GM13977 (cell line): ENCODE measurements at places on chromosomes 5 and 9.
A peak's percentile ranks its signal among the peaks of the same experiment; 100 is the strongest.

- no peak for DNase-seq
These were observed 26.6 kb upstream of the DAB2 start for GRCh38 chr5:39451276-39451941.

GRCh38 chr5:1670351-1670750 lies 129.3 kb downstream of the MRPL36 start:
- no peak for DNase-seq

- DNase-seq, result no peak
These were observed 255.8 kb downstream of the ROR2 start for GRCh38 chr9:91694081-91694870.

DNA sequence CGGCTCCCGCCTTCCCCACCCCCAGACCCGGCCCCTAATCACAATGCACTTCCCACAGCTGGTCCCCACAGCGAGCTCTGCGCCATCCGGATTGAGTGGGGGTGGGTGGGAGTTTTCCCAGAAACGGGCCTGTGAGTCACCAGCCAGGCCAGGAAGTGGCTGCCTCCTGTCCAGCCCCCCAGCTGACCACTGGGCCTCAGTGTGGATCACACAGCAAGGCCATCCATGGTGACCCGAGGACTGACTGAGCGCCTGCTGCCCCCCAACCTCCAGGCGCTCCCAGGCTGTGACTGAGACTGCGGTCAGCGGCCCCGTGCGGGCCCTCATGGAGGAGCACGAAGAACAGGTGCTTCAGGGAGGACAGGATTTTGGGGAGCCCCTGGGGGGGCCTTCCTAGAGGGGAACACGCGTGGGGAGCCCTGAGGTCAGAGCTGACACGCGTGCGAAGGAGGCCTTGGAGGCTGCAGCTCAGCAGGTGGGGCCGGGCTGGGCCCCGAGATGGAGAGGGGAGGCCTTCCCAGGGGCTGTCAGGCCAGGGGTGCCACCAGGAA lies 48.3 kb upstream of the EGFL7 start:
- no peak for DNase-seq

DNA sequence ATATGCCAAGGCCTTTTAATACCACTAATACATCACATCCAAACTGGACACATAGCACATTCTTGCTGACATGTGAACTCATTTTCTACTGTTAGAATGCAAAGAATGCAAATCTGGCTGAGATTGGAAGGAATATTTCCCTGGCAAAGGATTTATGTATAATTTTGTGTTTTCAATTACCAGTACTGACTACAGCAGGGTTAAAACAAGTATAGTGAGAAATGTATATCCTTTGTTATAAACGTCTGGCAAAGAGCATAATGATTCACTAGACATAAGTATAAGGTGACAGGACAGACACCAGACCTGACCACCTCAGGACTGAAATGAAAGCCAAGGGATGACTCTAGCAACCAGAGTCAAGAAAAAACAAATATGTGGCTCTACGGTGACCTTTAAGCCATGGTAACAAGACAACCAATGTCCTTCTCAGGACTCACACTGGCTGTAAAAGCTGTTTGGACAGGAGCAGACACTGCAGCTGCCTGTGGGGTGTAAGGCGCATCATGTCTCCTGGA lies 95.0 kb downstream of the MRPS27 start:
- DNase-seq, result no peak

- peak; percentile 69 for DNase-seq
These were observed 35.8 kb downstream of the DCAF10 start for GRCh38 chr9:37836386-37836785.

DNA sequence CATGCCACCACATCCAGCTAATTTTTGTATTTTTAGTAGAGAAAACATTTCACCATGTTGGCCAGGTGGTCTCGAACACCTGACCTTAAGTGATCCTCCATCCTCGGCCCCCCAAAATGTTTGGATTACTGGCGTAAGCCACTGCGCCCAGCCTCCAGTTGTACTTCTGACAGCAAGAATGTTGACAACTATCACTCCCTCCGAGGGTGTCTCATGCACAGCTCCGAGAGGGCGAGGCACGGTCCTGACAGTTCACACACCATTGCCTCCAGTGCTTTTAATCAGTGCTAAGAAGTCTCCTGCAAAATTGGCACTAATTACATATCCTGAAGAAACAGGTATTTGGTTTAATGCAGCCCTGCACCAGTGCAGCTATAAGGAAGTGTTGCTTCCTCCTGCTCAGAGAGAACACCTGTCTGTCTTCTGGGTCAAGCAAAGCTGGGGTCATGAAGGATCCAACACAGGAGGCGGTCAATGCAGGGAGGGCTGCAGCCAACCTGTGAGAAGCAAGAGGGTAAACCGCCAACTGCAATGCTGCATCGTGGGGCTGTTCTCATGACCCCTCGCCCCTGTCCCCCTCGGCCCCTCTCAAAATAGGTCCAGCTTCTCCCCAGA lies 184.0 kb downstream of the MED10 start:
- DNase-seq, result no peak

DNA sequence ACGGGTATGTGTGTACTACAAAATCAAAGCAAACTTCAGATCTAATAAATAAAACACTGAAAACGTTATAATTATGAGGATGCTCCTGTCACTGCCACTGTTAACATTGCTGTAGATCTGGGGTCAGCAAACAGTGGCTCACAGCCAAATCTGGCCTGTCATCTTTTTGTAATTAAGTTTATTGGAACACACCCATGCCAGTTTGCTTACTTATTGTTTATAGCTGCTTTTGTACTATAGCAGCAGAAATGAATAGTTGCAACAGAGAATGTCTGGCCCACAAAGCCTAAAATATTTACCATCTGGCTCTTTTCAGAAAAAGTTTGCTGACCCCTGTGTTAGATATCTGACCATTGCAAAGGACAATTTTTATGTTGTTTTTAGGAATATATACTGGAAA lies 32.1 kb downstream of the PRRC1 start:
- DNase-seq, result no peak
